ENCODE measurements at places on chromosomes 3 and 15. TPM values are rescaled to one million over a fixed set of nuclear protein-coding genes. Genes with fewer than 3 reads are reported as not detected.

LRRIQ4 gene
- total RNA-seq = 0.10 TPM

DNA sequence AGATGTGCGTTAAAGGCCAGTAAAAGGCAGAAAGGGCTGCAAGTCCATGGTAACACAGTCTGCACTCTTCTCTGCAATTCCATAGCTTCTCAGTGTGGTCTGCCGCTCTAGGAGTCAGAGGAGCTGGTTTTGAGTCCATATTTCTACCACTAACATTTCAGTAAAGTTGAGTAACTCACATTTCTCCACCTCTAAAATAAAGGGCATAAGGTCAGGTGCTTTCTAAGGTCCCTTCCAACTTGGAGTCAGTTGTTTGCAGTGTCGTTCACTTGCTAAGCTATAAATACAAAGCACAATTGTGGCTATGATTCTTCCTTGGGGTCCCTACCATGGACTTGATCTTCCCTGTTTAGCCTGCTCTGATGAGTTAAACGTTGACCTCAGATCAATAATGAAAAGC, 171.1 kb downstream of the P3H2 start:
- DNase-seq = no peak
- H3K27me3 ChIP-seq = peaks cover 3% of the 10 kb centered on the region

- H3K27me3 ChIP-seq = no peaks in the 10 kb centered on the region
- H3K27ac ChIP-seq = no peak overlapping the region
- no peaks in the 10 kb centered on the region for H3K36me3 ChIP-seq
- no peak overlapping the region for H3K4me3 ChIP-seq
- no peak for DNase-seq
Measured at GRCh38 chr3:82196645-82197044, 435.2 kb upstream of the GBE1 start.

- no peak overlapping the region for H3K4me3 ChIP-seq
- no peaks in the 10 kb centered on the region for H3K27me3 ChIP-seq
- H3K4me1 ChIP-seq = peaks cover 22% of the 10 kb centered on the region
- no peak overlapping the region for H3K27ac ChIP-seq
- DNase-seq = no peak
Measured at GRCh38 chr15:93031103-93031464, 57.9 kb downstream of the RGMA start.

SAMMSON gene
- total RNA-seq = not detected

DNA sequence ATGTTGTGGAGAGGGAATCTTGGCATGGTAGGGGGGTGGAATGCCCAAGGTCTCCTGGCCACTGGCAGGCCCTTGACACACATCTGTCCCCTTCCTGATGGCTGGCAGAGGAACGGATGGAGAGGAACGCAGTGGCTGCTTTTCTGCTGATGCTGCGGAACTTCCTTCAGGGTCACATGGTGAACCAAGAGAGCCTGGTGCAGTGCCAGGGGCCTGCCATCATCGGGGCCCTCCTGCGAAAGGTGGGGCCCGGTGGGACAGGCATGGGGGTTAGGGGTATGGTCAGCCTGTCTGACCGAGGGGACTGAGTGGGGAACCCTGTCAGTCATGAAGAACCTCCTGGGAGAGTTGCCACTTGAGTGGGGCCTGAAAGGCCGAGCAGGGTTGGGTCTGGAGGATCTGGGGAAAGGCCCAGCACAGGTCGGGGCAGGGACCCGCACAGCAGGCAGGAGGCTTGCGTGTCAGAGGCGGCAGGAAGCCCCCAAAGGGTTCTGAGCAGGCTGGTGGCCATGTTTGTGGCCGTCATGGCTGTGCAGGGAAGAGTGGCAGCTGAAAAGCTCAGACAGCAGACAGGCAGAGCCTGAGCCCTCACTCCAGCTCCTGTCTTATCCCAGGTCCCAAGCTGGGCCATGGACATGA, 18.1 kb downstream of the NBEAL2 start:
- H3K36me3 ChIP-seq = peaks cover 21% of the 10 kb centered on the region
- peaks cover 7% of the 10 kb centered on the region for H3K4me1 ChIP-seq
- no peak overlapping the region for H3K4me3 ChIP-seq
- no peaks in the 10 kb centered on the region for H3K27me3 ChIP-seq
- DNase-seq = no peak
- no peak overlapping the region for H3K27ac ChIP-seq

DNA sequence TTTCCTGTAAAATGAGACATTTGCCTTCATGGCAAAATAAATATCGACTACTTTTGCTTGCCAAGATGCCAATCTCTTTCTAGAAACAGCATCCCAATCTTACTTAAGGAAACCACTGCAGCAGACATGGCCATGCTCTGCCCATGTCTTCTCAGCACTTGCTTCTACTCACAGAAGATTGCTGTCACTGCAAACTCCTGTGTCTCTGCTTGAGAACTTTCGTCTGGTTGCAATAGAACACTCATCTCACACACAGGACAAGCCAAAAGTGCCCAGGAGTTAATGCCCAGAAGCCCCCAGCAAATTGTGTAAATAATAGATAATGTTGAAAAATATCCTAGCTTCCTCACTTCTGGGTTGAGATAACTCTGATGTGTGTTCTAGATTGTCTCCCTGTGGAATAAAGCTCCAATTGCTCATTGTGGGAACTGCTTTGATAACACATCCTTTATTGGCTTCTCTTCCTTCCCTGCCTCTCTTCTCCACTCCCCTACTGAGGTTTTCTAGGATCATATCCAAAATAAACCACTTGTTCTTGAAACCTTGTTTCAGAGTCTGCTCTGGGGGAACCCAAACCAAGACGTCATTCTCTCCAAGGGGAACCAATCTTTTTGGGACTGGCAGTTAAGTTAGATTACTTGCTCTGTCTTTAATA, 156.3 kb upstream of the STRIT1 start:
- DNase-seq = no peak
- H3K27ac ChIP-seq = no peak overlapping the region
- no peaks in the 10 kb centered on the region for H3K4me1 ChIP-seq
- H3K36me3 ChIP-seq = no peaks in the 10 kb centered on the region
- H3K4me3 ChIP-seq = no peak overlapping the region

DNA sequence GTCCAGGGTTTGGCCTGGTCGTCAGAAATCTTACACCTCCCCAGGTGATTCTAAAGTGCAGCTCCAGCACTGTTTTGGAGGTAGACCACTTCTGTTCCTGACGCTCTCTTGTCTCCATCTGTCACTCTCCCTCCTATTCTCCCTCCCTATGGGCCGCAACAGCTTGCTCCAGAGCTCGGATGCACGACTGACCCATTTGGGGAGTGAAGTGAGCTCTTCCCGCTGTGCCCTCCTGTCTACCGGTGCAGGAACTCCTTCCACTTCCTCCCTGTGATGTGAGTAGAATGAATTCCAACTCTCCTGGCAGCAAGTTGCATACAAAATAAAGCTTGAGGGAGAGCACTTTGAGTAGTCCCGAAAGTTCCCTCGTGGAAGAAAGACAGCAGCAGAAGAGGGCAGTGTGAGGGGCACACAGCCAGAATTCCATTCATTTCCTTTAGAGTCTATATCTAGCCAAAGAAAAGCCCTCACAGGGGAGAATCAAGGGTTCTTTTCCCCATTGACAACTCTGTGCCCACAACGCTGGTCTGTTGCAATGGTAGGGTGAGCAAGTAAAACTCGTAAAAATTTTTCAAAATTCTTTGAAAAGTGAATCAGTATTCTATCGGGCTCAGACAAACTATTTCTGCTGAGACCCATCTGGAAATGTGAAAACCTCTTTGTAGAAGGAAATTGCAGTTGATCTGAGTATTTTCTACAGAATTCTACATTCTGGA, 39.9 kb upstream of the BDH1 start:
- DNase-seq = no peak

GRCh38 chr15:52653431-52653964, 25.7 kb downstream of the ATOSA start:
- H3K27ac ChIP-seq = no peak overlapping the region
- no peaks in the 10 kb centered on the region for H3K27me3 ChIP-seq
- H3K36me3 ChIP-seq = peaks cover 23% of the 10 kb centered on the region
- peaks cover 14% of the 10 kb centered on the region for H3K4me1 ChIP-seq

GRCh38 chr3:83877910-83878309, 1080.9 kb upstream of the CADM2 start:
- H3K27ac ChIP-seq = no peak overlapping the region
- H3K4me1 ChIP-seq = no peaks in the 10 kb centered on the region
- no peaks in the 10 kb centered on the region for H3K27me3 ChIP-seq
- H3K4me3 ChIP-seq = no peak overlapping the region
- H3K36me3 ChIP-seq = no peaks in the 10 kb centered on the region

KIF7 gene
- total RNA-seq = 2.4 TPM

DNA sequence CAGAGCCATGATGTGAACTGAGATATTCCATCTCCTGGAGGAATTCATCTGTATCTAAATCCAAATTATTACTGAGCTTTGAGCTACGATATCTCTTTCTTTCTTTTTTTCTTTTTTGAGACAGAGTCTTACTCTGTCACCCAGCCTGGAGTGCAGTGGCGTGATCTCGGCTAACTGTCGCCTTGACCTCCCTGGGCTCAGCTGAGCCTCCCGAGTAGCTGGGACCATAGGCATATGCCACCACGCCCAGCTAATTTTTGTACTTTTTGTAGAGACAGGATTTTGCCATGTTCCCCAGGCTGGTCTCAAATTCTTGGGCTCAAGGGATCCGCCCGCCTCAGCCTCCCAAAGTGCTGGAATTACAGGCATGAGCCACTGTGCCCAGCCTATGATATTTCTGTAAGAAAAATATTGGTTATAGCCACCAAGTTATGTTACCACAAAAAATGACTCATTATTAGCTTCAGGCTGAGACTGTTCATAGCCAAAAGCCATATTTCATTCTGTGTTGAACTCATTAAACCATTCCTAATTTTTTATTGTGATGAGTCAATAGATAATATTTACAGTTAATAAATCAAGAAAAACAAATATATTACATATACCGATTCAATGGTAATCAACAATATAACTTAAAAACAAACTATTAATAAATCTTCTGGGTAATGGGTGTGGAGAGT, 27.1 kb upstream of the SLC30A4 start:
- no peaks in the 10 kb centered on the region for H3K36me3 ChIP-seq
- H3K27me3 ChIP-seq = peaks cover 5% of the 10 kb centered on the region
- H3K27ac ChIP-seq = no peak overlapping the region
- H3K4me1 ChIP-seq = no peaks in the 10 kb centered on the region
- no peak overlapping the region for H3K4me3 ChIP-seq
- no peak for DNase-seq

GRCh38 chr3:184354121-184354728, 7.2 kb downstream of the CLCN2 start:
- H3K4me1 ChIP-seq = no peaks in the 10 kb centered on the region
- H3K36me3 ChIP-seq = no peaks in the 10 kb centered on the region
- H3K4me3 ChIP-seq = no peak overlapping the region
- no peaks in the 10 kb centered on the region for H3K27me3 ChIP-seq
- H3K27ac ChIP-seq = no peak overlapping the region

- peaks cover 9% of the 10 kb centered on the region for H3K4me1 ChIP-seq
- no peak for DNase-seq
- no peak overlapping the region for H3K4me3 ChIP-seq
- no peaks in the 10 kb centered on the region for H3K27me3 ChIP-seq
- H3K27ac ChIP-seq = no peak overlapping the region
- H3K36me3 ChIP-seq = peaks cover 30% of the 10 kb centered on the region
Measured at GRCh38 chr3:161233557-161233956, 12.4 kb downstream of the NMD3 start.

- no peaks in the 10 kb centered on the region for H3K27me3 ChIP-seq
- H3K4me1 ChIP-seq = peaks cover 25% of the 10 kb centered on the region
- H3K36me3 ChIP-seq = peaks cover 54% of the 10 kb centered on the region
- DNase-seq = peak; percentile 48
- H3K4me3 ChIP-seq = no peak overlapping the region
Measured at GRCh38 chr15:65583701-65584100, 27.2 kb downstream of the INTS14 start.

TERC gene
- 3.1 TPM for total RNA-seq

GRCh38 chr3:10015461-10015904, 10.8 kb upstream of the FANCD2 start:
- peaks cover 8% of the 10 kb centered on the region for H3K36me3 ChIP-seq
- H3K4me1 ChIP-seq = peaks cover 22% of the 10 kb centered on the region
- no peak overlapping the region for H3K27ac ChIP-seq
- peaks cover 2% of the 10 kb centered on the region for H3K27me3 ChIP-seq

DNA sequence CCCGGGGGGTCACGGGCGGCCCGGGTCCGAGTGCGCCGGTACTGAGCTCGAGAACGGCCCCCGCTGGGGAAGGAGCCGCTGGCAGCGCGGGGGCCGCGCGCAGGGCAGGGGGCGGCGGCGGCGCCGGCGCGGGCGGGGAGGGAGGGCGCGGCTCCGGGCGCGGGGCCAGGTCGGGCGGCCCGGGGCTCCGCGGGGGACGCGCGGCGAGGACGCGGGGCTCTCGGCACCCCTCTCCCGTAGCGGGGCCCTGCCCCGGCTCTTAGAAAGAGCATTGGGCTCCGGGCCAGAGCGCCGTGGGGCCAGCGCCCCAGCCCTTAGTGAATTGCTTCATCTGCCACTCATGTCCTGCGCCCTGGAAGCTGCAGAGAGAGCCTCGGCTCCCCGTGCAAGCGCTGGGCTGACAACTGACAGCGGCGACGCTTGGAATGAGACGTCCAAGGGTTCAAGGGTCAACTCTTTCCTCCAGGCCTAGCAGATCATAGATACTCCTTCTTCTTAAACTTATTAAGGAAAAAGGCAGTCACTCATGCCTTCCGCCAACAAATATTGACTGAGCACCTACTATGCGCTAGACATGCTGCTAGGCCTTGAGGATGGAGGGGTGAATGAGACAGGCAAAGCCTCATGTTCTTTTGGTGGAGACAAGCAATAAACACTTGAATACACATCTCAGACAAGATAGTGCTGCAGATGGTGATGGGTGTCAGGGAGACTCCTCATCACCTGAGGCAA, 140.8 kb downstream of the SMAD6 start:
- DNase-seq = no peak
- no peak overlapping the region for H3K4me3 ChIP-seq
- peaks cover 46% of the 10 kb centered on the region for H3K27me3 ChIP-seq

CLSTN2 gene
- not detected for total RNA-seq

Measured in activated T-helper 1 cell treated with anti-CD3 and anti-CD28 coated beads, Interleukin-12 subunit alpha, Interleukin-12 subunit beta, Interleukin-2, Interleukin-4 antibody, amounts not matched to agents 30 ng/mL and 10 ng/mL and 1 ng/mL, durations not matched to agents 14 hours and 24 hours and 36 hours (primary cell).